ENCODE measurements at places on chromosomes 16 and 17.

DNA sequence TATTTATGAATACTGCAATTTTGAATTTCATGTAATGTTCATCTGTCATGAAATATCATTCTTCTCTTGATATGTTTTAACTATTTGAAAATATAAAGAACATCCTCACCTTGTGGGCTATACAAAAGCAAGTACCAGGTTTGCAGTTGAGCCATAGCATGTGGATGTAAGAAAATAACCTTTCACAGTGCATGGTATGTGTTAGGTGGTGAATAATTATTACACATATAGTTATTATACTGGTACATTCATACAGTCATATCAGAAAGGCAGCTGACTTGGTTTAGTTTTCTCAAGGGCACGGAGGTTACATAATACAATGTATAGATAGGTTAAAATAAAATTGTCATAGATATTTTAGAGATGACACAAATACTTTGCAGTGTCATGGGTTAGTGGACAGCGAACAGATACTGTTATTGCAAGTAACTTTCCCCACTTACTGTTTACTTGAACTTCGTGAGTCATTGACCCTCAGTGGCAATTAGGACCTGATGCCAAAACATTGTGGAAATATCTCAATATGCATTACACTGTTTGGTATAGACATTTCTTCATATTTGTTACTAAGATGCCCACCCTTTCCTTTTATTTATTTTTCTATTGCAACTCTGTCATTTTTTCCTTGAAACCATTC, 445.4 kb upstream of the GOT2 start:
- no peak for DNase-seq

- no peak for DNase-seq
These were observed 8.8 kb upstream of the GFAP start for GRCh38 chr17:44924107-44924544.

DNA sequence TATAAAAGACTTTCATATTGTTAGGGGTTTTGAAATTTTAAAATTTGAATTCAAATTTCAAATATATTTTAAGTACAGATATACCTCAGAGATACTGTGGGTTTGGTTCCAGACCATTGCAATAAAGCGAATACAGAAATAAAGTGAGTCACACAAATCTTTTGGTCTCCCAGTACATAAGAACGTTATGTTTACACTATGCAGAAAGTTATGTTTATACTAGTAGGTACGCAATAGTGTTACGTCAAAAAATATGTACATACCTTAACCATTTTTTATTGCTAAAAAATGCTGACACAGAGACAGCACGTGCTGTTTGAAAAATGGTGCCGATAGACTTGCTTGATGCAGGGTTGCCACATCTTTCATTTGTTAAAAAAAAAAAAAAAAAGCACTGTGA, 19.7 kb downstream of the NUP88 start:
- DNase-seq = no peak

- no peak for DNase-seq
These were observed 10.3 kb upstream of the ITGAX start for GRCh38 chr16:31344712-31345111.
